Bronchial epithelial cell (primary cell): ENCODE measurements at places on chromosomes 13 and 19.

GRCh38 chr13:45047394-45048310, 58.3 kb downstream of the GPALPP1 start:
- DNase-seq = peak; percentile 77

DNA sequence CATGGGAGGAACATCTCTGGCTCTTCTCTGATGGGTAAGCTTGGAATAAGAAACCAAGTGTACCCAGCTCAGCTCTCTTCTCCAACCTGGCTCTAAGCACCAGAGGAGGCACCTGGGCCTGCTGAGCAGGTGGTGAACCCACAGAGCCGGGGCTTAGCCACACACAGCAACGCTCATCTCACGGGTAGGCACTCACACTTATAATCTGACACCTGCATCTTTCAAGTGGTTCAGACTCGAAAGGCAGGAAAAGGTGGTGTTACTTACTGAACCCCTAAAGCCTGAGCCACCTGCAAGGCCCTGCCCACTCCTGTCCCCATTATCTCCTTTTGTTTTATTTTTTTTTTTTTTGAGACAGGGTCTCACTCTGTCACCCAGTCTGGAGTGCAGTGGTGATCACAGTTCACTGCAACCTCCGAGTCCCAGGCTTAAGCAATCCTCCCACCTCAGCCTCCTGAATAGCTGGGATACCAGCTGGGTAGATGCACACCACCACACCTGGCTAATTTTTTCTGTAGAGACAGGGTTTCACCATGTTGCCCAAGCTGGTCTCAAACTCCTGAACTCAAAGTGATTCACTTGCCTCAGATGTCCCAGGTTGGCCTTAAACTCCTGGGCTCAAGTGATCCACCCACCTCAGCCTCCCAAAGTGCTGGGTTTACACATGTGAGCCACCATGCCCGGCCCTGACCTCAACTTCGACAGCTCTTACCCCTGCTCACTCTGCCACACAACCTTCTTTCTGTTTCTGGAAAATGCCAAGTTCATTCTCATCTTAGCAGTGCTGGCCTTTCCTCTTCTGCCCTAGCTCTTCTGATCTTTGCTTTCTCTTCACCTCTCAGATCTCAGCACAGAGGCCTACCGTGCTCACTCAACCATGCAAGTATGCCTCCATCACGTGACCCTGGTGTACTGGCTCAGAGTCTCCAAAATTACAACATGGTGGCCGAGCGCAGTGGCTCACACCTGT, 9.7 kb downstream of the FBXL12 start:
- no peak for DNase-seq

DNA sequence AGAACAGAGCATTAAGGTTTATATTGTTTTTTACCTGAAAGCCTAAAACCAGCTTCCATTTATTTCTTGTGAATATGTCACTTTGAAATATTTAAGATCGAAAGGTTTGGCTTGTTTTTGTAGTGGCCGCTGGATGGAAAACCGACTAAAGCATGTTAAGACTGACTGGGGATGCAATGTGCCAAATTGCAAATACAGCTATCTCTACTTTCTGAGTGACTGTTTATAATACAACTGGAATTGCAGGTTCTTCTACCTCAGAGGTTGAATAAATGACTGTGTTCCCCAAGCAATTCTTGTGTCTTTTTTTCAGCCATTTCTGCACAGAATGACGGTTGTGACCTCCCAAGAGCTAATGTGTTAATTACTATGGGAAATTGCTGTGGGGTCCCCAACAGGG, 50.0 kb upstream of the TMTC4 start:
- DNase-seq = peak; percentile 1

DNA sequence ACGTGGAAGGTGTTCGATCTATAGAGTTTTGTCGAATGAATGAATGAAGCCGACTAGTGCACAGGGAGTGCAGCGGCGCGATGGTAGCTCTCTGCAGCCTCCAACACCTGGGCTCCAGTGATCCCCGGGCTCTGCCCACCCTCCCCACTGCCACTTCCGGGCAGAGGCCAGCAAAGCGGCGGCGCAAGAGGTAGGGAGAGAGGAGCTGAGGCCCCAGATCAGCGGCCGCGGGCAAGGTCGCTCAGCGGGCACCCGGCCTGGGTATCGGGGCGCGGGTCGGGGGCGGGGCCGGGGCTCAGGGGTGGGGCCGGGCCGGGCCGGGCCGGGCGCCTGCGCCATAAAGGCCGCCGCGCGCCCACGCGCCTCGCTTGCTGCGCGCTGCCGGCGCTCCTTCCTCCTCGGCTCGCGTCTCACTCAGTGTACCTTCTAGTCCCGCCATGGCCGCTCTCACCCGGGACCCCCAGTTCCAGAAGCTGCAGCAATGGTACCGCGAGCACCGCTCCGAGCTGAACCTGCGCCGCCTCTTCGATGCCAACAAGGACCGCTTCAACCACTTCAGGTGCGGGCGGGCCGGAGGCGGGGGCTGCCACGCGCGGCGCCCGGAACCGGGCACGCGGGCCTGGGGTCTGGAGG, at the start of gene GPI:
Gene GPI (plus strand): TSS at position 367 of the 633 bp plus-strand sequence. CDS start 71 bp downstream, at position 438.
- DNase-seq = peak; percentile 13

GRCh38 chr13:91776611-91777193, 378.3 kb downstream of the GPC5 start:
- no peak for DNase-seq

- no peak for DNase-seq
Measured at GRCh38 chr19:1401138-1401888, at the start of gene GAMT. GAMT (minus strand) TSS chr19:1401542; CDS start chr19:1401476, 66 bp downstream.

- DNase-seq = peak; percentile 97
Measured at GRCh38 chr19:51108066-51108804, at the start of gene CTU1. CTU1 (minus strand) TSS chr19:51108409; CDS start chr19:51104569, 3,840 bp downstream.

- no peak for DNase-seq
Measured at GRCh38 chr19:12623361-12624031, 12.8 kb downstream of the ZNF791 start.

- DNase-seq = peak; percentile 78
Measured at GRCh38 chr13:57630661-57631595, 616 bp upstream of the PCDH17 start.

GRCh38 chr13:41085961-41086585, 24.8 kb downstream of the WBP4 start:
- DNase-seq = no peak
